Activated naive CD4-positive, alpha-beta T cell treated with anti-CD3 and anti-CD28 coated beads, Interleukin-2, amount 50 U/mL, for 72 hours (primary cell): ENCODE measurements at places on chromosomes 3 and 15.

- no peak for DNase-seq
Measured at GRCh38 chr3:901953-902778, 190.7 kb upstream of the CNTN6 start.

DNA sequence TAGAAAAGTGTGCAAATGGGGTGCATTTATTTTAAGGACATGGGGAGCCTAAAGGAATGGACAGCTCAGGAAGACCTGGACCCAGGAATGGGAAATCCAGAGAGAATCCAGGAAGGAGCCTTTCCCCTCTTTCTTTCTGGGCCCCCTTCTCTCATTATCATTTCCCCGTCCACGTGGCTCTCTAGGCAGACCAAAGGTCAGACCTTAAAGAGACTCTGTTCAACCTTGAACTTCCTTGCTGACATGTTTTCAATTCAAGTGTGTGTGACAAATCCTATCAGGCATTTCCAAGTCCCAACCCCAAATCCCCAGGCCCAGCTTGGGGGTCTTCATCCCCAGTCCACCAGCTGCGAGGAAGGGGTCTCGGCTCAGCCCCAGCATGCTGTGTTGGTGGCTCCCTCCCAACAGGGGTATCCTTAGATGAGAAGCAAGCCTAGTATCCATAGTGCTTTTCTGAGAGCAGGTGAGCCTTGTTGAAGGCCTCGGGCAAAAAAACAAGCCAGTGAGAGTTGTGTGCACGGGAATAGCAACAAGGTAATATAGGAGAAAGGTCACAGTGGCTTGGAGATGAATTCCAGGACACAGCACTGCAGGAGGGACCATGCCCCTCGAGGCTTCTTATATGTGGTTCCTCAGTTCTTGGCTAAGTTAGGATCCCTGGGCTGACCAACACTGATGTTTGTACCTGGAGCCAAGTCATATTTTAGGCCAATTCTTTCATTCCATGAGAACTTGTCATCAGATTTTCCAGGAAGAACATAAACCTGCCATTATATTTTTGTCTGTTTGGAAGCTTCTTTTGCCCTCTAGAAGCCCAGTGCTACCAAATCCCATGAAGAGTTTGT, 130.0 kb downstream of the ASB7 start:
- no peak for DNase-seq

DNA sequence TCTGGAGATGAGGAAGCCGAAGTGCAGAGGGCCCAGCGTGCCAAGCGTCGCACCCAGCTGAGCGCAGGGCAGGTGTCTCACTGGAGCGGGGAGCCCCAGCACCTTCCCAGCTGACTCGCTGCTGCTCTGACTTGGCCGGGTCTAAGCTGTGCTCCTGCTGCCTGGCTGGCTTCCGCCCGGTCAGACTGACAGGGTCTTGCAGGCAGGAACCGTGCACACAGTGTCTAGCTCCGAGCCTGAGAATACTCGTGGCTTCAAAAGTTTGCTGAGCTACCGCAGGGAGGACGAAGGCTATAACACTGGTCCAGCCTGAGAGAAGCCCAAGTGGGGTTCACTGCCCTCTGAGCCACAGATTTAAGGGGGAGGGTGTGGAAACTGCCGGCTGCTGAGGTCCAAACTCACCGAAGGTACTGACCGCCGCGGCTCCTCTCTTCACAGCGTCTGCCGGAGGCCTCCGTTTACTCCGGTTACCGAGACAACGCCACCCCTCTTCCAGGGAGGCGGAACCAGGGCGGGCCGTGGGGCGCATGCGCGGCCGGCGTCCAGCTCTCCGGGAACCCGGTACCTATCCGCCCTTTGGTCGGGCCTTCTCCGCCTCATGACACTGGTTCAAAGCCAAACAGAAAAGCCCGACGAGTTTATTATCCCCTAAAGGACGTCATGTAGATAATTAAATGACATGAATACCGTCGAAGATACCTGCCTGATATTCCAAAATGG, at the start of gene CFAP44:
Gene CFAP44, minus strand, starts transcription at position 443 of the 720 bp plus-strand sequence. CDS start 7,829 bp downstream, outside the sequence.
- peak; percentile 54 for DNase-seq

GRCh38 chr15:85710340-85710842, 84.3 kb downstream of the KLHL25 start:
- no peak for DNase-seq

DNA sequence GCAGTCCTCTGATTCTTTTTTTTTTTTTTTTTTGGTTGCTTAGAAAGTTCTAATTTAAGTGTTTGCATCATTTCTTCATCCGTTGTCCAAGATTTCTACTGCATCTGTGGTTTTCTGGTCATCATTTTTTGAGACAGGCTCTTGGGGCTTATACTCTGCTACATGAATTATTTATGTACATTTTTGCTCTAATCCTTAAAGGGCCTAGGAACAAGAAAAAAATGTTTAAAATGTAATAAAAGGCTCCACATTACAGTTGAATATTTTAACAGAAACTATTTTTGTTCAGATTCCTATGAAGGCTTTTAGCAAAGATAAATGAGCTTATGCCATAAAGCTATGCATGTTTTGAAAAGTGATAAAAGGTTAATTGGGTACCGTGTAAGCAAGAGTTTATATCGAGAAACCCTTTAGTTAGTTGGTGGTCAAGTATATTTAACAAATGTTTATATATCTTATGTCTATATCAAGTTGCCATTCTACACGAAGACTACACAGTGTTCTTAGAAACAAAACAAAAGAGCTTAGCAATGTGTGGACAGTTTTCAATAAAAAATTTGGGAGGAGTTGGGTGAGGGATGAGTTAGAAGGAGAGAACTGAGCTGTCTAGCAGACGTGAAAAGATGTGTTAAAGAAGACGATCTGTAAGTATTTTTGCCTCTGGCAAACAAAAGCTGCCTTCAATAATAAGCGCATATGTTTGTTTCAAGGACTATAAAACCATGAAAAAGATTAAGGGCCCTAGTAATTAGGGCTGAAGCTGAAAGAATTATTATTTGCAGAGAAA, 563.6 kb upstream of the NAALADL2 start:
- DNase-seq: no peak

DNA sequence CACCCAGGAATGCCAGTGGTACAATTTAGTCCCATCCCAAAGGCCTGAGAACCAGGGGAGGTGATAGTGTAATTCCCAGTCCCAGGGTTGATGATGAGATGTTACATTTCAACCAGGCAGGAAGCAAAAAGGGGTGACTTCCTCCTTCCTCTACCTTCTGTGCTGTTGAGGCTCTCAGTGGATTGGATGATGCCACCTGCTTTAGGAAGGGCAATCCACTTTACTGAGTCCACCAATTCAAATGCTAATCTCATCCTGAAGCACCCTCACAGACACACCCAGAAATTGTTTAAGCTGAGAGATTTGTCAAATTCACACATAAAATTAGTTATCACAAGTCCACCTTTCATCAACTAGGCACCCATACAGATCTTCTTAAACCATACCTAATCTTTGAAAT, 418.5 kb upstream of the GOLIM4 start:
- DNase-seq: no peak

- no peak for DNase-seq
Measured at GRCh38 chr3:53956586-53956985, 64.9 kb upstream of the SELENOK start.

GRCh38 chr3:66363148-66363547, 137.7 kb downstream of the LRIG1 start:
- DNase-seq: no peak

DNA sequence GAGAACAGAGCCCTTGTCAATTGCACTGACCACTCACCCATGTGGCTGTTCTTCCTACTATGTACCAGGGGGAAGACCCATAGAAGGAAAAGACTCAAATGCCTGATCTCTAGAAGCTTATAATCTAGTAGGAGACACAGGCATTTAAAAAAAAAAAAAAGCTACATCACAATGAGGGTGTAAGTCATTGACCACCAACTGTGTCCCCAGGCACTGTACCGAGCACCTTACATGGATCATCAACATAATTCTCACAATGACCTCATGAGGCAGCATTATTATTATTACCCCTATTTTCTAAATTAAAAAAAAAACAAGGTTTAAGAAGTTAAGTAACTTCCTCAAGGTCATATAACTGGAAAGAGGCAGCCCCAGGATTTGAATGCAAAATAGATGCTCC, 247.4 kb downstream of the SHOX2 start:
- DNase-seq: no peak

GRCh38 chr3:133799794-133800585, 5.6 kb upstream of the SRPRB start:
- no peak for DNase-seq

DNA sequence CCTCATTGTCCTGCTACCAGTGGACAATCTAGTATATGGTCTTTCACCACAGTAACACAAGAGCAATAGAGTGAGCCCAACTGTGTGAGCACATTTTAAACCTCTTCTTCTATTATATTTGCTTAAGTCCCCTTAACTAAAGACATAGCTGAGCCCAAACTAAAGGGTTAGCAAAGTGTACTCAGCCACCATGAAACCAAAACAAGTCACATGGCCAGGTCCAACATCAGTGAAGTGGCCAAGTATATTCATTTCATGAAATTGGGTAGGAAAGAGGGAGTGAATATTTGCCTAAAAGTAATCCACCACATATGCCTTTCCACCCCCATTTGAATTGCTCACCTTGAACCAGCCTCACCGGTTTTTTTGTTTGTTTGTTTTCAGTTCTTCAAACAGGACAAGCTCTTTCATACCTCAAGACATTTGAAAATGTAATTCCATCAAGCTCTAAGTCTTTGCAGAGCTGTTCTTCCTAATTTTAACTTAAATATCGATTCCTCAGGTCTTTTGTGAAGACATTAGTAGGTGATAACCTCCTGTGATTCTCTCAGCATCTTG, 327.0 kb upstream of the SEMA6D start:
- no peak for DNase-seq

GRCh38 chr15:31379042-31379441, 52.4 kb downstream of the KLF13 start:
- DNase-seq: no peak

DNA sequence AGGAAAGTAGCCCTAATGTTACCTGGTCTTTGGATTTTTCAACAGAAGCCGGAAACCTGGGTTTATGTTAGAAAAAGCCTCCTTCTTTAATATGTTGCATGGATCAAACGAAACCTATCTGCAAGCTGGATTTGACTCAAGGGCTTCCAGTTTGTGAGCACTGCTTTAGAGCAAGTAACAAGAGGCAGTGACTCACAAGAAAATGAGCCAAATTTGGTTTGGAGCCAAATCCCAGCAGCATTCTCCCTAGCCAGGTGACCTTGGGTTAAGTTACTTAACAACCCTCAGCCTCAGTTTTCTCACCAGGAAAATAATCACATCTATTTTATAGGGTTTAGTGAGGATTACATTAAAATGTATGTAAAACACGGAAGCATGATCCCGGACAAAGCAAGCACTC, 215.2 kb upstream of the PRICKLE2 start:
- no peak for DNase-seq

- DNase-seq: no peak
Measured at GRCh38 chr3:119636891-119637611, 23.3 kb downstream of the POPDC2 start.

GRCh38 chr3:136778865-136779264, 26.7 kb upstream of the STAG1 start:
- no peak for DNase-seq

GRCh38 chr15:95995375-95996168, 334.9 kb upstream of the NR2F2 start:
- no peak for DNase-seq

DNA sequence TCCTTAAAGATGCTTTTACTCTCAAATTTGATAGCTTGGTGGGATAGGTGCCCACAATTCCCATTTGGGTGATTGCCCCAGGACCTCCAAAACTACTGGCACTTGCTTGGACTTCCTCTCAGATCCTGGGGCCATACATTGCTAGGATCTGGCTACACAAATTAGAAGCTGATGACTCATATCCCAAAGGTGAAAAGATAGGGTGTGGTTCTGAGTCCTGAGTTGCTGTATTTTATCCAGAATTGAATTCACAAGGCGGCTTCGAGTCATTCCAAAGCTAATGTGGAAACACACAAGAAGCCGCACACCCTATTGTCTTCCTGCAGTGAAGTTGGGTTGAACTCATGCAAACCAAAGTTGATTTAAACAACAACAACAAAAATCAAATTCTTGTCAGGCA, 53.4 kb downstream of the DUT start:
- DNase-seq: no peak

DNA sequence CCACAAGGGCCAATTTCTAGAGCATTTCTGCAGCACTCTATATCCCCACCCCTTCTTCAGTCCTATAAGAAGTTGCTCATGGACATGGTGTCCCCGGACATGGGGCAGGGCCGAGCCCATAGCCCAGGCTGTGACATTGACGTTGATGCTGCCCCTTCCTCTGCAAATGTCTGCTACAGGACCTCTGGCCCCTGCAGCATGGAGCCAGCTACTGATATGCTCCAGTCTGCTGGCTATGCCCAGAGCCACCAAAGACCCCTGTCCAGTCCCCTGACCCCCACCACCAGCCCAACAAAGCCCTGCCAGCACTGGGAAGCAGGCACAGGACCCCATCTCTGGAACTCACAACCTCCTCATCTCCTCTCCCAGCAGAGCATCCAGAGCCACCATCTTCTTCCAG, 120.1 kb upstream of the SMAD3 start:
- DNase-seq: peak; percentile 38

- no peak for DNase-seq
Measured at GRCh38 chr3:130517602-130518001, 625 bp downstream of the COL6A6 start.

- peak; percentile 16 for DNase-seq
Measured at GRCh38 chr3:43793648-43794372, 103.1 kb downstream of the ABHD5 start.

DNA sequence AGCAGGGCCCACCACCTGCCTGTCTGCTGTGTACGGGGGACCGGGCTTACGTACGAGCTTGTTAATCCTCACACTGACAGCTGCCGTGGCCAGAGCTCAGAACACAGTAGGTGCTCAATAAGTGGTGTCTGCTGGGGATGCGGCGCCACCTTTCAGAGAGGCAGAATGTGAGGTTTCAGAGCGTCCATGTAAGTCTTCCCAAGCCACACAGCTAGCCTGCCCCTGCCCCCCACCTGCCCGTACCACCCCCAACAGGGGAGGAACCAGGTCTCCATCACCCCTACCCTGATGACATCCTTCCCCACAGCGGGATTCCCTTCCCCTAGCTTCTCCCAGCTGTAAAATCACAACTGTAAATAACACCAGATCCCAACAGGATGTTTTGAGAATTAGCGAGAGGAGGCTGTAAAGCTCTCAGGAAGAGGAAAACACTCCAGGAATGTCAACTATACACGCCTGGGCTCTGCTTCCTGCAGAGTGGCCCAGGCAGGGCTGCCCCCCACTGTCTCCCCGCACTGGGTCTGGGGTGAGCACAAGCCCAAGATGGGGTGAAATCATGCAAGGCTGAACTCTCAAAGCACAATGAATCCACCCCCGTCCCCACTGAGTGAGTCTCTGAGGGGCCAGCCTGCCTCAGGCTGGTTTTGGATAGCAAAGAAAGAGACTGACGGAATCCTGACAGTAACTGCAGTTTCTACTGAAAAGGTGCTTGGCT, 250.1 kb upstream of the LYSMD4 start:
- no peak for DNase-seq

DNA sequence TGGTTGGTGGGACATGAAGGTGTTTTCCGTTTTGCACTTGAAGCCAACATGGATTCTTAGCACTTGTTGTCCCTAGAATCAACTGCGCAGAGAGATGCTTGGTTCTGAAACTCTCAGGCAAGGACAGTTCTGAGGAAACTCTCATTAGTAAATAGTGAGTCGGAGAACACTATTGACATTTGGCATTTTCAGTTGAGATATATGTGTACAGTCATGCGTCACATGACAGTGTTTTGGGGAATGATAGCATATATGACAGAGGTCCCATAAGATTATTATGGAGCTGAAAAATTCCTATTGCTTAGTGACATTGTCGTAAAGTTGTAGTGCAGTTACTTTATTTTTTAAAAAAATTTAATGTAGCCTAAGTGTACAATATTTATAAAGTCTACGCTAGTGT, 5.8 kb downstream of the APBA2 start:
- DNase-seq: no peak
